Amygdala (tissue), 56 donors: ENCODE measurements at places on chromosomes 5 and 9.

- no peak for DNase-seq
Observed at GRCh38 chr5:59843511-59844213, 49.9 kb downstream of the PDE4D start.

DNA sequence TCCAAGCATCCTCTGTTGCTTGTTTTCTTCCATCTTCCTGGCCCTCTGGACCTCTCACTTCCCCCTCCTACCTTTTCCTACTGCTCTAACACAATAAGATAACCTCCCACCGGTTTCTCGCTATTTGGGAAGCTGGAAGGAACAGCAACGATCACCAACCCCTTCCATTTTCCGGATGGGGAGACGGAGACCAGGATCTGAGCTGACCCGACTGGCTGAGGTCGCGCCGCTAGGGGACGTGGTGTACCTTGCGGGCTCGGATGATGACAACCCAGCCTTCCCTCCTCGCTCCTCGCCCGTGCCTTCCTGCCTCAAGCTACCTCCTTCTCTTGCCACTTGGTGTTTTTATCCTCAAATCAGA is 1.9 kb downstream of the LPAR1 start:
- peak; percentile 71 for DNase-seq

DNA sequence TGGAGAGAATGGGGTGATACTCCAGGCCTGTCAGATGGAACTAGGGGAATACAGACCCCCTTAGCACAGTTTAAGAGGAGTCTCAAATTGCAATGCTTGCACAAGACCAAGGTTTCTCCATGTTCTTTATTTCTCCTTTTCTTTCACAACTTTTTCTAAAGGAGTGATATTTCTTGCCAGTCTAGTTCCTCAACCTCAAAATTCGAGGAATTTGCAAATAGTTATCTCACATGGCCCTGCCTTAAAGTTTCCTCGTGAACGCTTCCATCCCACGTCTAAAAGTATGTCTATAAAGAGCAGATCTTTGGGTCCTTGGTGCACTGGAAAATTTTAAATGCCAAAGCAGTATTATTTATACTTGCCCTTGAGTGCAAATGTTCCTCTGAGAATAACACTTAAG is 373.8 kb upstream of the KLF4 start:
- DNase-seq, result no peak

DNA sequence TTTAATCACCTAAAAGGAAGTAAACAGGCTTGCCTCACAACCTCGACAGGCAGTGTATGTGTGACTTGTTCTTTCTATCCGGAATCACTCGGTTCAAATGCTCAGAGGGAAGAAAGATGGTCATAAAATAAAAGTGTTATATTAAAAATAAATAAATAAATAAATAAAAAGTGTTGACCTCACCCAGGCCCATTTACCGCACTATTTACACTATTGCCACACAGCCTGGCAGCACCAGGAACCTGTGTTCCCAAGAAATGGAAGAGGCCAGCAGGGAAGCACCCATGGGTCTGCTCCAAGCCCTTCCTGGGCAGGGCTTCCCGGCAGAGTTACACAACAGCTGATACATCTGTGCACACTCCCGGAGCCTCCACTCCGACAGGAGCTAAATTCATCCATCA is 127.9 kb downstream of the EFNA5 start:
- DNase-seq, result no peak

DNA sequence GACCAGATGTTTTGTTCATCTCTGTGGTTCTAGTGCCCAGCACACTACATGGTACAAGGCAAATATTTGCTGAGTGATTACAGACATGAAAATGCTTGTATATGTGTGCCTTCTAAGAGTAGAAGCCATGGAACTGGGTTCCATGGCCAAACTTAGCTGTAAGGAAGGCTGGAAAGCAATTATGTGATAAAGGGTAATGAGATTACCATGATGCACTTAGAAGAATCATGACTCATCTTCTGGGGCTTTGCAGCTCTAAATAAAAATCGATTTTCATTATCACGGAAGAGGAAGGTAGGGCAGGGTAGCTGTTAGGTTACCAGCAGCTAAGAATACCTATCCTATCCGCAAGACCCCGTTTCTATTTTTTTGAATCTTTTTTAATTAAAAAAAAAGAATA is 28.0 kb downstream of the RFK start:
- DNase-seq, result no peak

- DNase-seq, result no peak
Observed at GRCh38 chr5:166979307-166979895, 1312.0 kb upstream of the WWC1 start.

DNA sequence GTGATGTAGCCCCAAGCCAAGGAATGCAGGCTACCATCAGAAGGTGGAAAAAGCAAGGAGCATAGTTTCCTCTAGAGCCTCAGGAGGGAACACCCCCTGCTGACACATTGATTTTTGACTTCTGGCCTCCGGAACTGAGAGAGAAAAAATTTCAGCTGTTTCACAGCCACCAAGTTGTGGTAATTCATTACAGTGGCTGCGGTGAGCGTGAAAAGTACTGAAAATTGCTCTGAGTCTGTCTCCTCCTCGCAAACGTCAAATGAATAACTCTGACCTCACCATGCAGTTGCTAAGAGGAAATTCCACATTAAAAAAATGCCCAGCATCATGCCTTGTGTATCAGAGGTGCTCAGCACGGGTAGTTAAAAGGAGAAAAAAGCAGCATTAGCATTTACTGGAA is 277.9 kb upstream of the MSX2 start:
- no peak for DNase-seq

GRCh38 chr5:9869616-9870288 is 239.6 kb upstream of the TAS2R1 start:
- no peak for DNase-seq

- no peak for DNase-seq
Observed at GRCh38 chr5:73447530-73448462, 781 bp downstream of the FOXD1 start.

DNA sequence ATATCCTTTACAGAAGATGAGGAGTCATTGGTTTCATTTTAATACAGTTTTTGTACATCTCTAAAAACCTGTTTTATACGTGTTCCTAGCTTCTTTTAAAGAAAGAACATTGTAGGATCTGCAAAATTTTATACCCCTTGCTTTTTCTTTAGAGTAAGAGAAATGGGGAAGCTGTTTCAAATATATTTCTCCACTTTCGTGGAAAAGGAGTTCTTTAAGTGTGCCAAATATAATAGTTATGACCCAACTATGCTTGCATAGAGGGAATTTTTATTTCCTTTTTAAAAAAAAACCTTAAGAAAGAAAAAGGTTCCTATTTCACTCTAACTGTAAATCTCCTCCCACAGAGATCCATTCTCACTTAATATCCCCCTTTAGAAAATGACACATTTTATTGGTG is 27.5 kb upstream of the DMAC1 start:
- no peak for DNase-seq

GRCh38 chr5:57085306-57086081 is 88.4 kb upstream of the GPBP1 start:
- DNase-seq, result no peak

DNA sequence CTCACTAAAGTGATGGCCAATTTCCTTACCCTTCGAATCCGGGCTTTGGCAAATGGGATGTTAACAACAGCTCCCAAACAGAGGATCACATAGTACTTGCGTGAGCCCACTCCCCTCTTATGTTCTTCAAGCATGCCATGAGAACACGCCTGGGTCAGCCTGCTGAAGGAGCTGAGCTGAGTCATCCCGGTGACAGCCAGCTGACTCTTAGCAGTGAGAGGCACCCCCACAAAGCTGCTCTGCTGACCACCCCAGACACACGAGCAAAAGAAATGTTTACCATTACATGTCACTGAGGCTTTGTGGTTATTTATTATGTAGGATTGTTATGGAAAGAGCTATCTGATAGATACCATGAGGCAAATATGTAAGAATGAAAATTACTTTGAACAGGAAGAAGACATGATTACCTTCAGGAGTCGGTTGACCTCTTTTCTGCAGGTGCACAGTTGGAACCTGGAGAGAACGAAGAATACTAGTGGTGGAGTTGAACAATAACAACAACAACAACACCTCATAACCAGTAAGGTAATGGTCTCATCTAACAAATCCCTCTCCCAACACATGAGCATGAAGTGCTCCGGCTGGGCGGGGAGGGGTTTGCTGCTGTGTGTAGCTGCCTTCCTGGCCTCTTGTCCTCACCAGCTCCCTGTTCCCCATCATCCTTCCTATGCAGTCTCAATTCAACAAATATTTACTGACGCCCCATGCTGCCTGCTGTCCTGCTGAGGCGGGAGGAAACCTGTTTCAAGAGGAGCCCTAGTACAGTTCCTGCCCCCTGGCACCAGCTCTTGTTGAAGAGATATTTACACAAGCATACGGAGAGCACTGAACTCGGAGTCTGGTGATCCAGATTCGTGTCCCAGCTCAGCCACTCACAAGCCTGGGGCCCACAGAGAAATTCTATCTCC is 69.4 kb upstream of the LHFPL2 start:
- DNase-seq, result no peak

DNA sequence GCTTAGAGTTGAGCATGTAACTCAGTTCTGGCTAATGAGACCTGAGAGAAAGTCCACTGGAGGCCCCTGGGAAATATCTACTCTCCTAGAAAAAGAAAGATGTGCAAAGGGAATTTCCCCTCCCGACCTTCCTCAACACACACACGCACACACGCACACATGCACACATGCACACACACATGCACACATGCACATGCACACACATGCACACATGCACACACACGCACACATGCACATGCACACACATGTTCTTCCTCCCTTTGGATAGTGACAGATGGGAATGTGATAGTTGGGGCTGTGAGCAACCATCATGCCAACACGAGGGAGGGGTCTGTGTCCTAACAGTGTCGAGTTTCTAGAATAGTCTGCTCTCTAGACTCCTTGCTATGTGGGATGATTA is 148.2 kb upstream of the EGFLAM start:
- DNase-seq, result no peak

GRCh38 chr9:113331780-113332179 is 8.3 kb downstream of the WDR31 start:
- DNase-seq, result no peak

DNA sequence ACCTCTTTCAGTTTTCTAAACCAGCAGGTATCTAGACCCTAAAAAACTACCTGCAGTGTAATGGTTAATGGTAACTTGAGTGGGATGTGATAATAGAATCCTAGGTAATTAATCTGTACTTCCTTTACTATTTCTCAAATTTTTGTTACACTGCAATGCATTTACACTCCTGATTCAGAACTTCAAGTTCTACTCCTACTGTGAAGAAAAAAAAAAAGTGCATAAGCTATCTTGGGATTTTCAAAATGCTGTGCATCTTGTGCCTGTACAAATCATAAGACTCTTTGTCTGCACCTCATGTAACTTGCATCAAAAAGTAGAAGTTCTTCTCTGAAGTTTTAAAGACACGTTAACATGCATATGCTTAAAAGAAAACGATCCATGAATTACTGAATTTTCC is 554.1 kb downstream of the CETN3 start:
- no peak for DNase-seq

DNA sequence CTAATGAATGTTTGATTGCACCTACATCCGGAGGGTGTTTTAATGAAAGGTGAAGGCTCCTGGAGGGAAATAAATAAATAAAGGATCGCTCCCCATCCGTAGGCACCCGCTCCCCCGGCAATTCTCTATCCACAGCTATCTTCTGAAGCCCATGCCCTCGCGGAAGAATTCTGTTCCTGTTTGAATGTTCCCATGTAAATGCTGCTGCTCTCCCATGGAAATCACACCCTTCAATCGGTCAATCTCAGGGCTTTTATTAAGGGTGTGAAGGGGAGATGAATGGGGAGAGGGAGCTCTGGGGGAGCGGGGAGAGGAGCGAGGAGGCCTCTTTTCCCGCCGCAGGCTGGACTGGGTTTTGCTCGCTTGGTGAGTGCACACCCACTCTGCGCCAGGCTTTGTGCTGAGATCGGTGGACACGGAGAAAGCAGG is 21.1 kb upstream of the ARAP3 start:
- no peak for DNase-seq

GRCh38 chr5:179319741-179320281 is 25.4 kb downstream of the ADAMTS2 start:
- no peak for DNase-seq

GRCh38 chr9:15849871-15850270 is 297.0 kb downstream of the CCDC171 start:
- no peak for DNase-seq

- no peak for DNase-seq
Observed at GRCh38 chr9:75775966-75776691, 114.3 kb upstream of the PCSK5 start.

DNA sequence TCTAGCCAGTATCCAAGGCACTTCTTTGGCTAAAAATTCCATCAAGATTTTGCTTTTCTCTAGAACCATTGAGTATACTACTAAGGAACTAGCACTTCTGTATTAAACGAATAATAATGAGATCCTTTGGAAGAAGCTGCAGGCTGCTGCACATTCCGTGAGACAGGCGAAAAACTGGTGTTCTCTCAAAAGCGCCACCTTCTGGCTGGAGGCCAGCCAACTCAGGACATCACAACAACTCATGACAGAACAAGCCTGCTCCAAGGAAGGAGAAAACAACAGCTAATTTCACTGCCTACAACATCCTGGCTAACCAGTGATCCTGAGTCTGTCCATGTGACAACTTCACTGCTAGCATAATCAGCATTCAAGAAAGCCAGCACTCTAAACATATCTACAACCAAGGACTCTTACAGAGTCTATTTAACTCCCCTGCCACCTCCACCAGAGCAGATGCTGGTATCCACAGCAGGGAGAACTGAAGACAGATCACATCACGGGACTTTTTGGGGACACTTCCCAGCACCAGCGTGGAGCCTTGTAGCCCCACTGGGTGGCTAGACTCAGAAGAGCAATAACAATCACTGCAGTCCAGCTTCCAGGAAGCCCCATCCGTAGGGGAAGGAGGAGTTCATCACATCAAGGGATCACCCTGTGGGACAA is 150.5 kb downstream of the YTHDC2 start:
- DNase-seq, result no peak

DNA sequence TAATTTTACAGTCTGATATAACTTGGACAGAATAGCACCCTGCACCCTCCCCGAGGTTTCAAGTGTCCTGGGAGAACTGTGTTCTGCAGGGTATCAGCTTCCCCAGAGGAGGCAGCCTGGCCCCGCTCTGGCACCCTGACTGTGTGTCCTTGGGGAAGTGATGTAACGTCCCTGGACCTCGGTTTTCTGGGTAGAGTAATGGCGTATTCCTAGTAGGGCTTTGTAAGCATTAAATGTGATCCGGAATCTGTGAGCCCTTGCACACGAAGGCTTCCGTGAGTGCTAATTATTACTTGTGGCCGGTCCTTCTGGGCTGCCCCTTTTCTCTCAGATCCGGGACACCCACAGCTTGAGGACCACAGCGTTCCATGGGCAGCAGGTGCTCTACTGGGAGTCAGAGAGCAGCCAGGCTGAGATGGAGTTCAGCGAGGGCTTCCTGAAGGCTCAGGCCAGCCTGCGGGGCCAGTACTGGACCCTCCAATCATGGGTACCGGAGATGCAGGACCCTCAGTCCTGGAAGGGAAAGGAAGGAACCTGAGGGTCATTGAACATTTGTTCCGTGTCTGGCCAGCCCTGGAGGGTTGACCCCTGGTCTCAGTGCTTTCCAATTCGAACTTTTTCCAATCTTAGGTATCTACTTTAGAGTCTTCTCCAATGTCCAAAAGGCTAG is 1.0 kb upstream of the CACFD1 start:
- DNase-seq, result no peak

- DNase-seq, result no peak
Observed at GRCh38 chr5:6716629-6717149, 3.5 kb downstream of the TENT4A start.

GRCh38 chr9:135951889-135952663 is 9.1 kb downstream of the UBAC1 start:
- DNase-seq, result no peak
